Activated gamma-delta T cell treated with anti-CD3 and anti-CD28 coated beads, Interleukin-2, amount 50 U/mL, for 16 hours (primary cell): ENCODE measurements at places on chromosomes 7 and 10.

GRCh38 chr7:3569643-3570042 lies 268.6 kb downstream of the SDK1 start:
- DNase-seq = no peak

DNA sequence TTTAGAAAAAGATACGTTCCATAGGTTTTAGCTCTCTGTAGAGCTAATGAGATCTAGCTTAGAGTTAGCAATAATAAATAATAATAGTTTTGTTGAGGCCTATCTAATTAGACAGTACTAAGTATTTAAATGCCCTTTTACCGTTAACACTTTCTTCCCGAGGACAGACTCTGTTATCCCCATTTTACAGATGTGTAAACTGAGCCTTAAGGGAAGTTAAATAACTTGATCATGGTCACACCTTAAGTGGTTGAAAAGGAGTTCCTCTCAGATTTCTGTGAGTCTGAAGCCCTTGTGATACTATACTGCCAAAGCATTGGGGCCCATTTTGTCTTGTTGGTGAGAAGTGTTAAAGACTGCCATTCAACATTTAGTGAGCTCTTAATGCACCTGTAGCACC lies 61.6 kb downstream of the CYP51A1 start:
- DNase-seq = no peak

- no peak for DNase-seq
These were observed at the start of gene MCMBP for GRCh38 chr10:119872610-119872859. MCMBP (minus strand) TSS chr10:119872843; CDS start chr10:119872584, 259 bp downstream.

- DNase-seq = no peak
These were observed 2.4 kb downstream of the CH25H start for GRCh38 chr10:89204621-89205185.

GRCh38 chr10:49831352-49832035 lies 69.4 kb upstream of the OGDHL start:
- DNase-seq = no peak

DNA sequence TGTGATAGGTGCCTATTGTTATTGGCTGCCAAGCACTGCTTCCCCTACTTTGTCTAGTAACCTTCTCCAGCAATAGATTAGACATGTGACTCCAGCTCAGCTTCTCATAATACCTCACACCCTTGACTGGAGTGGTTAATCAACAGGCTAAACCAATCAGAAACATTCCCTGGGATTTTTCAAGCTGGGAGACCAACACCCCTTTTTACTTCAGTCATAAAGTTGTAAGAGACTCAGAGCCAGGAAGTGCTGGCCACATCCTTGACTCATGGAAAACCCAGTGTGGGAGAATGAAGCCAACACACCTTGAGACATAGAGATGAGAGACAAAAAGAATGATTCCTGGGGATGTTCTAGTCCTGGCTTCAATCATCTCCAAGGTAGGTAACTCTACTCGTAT lies 62.6 kb upstream of the HECTD2 start:
- no peak for DNase-seq

DNA sequence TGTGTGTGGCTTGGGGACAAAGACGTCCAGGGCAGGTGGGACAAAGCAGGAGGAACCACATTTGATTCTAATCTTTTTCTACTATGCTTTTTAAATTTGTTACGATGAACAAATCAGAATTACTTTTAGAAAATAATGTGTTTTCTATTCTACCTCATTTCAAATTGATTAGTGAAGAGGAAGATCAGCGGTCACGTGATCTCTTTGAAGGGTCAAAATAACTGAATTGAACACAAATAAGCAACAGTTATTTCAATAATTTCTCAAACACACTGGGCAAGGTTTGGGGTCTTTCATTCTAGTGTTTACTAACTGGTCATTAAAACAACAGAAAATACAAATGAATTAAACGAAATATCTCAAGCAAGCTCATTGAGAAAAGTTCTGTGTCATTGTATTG lies 773.0 kb upstream of the IGFBP3 start:
- no peak for DNase-seq
